ENCODE measurements at places on chromosomes 7 and 10.
A peak's percentile ranks its signal among the peaks of the same experiment; 100 is the strongest.

DNA sequence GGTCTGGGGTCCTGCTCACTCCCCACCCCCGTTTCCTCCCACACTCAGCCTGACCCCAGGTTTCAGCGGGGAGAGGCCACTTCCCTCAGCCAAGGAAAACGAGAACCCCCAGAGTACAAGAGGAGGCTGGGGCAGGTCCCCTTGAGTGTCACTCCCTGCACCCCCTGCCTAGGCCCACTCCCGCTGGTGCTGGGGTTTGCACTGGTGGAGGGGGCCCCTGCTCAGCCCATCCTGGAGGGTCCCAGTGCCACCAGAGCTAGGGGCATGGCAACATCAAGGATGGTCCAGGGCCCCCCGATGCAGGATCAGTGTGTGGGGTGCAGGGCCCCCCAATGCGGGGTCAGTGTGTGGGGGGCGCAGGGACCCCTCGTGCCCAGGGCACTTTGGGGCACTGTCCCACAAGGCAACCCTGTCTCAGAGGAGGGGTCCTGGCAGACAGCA, 70.5 kb upstream of the KCTD7 start:
- no peak for DNase-seq

GRCh38 chr10:47107007-47107747, 192.8 kb upstream of the GDF10 start:
- no peak for DNase-seq

DNA sequence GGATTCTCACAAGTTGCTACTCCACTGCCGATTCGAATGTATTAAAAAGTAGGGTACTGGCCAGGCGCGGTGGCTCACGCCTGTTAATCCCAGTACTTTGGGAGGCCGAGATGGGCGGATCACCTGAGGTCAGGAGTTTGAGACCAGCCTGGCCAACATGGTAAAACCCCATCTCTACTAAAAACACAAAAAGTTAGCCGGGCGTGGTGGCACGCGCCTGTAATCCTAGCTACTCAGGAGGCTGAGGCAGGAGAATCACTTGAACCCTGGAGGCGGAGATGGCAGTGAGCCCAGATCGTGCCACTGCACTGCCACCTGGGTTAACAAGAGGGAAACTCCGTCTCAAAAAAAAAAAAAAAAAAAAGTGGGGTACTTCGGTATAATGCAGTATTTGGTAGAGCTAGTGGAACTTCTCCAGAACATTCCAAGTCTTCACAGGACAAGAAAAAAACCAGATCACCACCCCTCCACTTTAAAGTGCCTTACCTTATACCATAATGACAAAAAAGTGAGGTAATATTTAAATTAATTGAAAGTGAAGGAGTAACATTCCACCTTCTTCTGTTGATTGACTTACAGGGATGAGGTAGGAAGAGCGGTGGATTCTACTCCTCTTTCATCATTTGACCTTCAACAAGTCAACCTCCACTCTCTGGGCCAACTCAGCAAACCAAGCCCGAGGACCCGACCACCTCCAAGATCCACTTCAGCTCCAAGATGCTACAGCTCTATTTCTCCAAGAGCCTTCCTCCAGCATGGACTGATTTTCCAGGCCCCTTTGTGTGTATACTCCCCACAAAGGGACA, 2.0 kb downstream of the BAZ1B start:
- peak; percentile 4 for DNase-seq

- no peak for DNase-seq
Measured at GRCh38 chr7:79936281-79936983, 198.2 kb upstream of the GNAI1 start.

GRCh38 chr10:11869743-11870460, 46.7 kb downstream of the PROSER2 start:
- DNase-seq, result no peak

- no peak for DNase-seq
Measured at GRCh38 chr10:84548869-84549268, 220.5 kb downstream of the CCSER2 start.

- DNase-seq, result no peak
Measured at GRCh38 chr10:131822013-131822691, 78.7 kb upstream of the PPP2R2D start.

- DNase-seq, result no peak
Measured at GRCh38 chr10:5094265-5095205, at the start of gene AKR1C3. AKR1C3 (plus strand) TSS chr10:5094414; CDS start chr10:5094445, 31 bp downstream.

DNA sequence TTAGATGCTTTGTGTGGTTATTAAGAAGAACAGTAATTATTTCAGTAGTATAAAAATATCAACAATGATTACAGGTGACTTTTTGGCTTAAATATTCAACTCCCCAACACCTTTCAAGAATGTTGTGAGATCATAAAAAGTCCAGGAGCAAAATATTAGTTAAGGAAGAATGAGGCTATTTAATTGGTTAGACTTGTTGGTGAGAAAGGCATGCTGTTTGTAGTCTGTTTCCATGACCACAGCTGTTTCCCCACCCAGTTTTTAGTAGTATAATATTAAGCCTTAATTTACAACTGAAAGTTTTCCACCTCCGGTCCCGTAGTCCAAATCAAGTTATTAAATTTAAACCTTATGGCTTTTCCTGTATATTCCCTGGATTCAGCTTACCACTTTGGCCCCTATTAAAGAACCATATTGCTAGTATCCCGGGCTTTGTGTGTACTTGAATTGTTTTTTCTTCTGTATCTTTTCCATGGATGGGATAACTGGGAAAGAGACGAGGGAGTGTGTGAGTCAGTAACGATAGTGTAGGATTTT, 133.3 kb downstream of the CELF2 start:
- DNase-seq, result no peak

DNA sequence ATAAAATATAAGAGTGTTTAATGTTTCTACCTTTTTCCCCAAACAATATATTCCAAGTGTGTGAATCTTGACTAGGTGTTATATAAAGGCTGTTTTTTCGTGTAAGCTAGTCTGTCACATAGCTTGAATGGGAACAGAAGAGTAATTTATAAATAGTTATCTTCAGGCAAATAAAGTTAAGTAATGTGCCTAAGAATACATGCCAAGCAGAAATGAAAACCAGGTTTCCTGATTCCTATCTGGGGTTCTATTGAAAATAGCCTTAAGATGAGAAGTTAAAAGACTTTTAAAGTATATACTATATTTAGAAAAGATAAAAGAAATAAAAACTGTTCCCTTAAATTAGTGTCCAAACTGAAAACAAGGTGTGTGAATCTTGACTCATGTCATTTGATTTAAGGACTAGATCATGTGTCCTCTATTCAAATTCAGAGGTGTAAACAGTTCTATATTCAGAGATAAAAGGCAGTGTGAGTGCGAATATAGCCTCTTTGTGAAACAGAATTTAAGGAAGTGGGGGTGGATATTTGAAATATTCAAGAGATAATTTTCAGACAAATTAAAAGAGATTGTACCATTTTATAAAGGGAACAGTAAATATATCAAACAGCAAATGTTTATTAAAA, 247.5 kb downstream of the THSD7A start:
- DNase-seq, result no peak

- no peak for DNase-seq
Measured at GRCh38 chr7:23693224-23693623, 13.2 kb downstream of the FAM221A start.

- no peak for DNase-seq
Measured at GRCh38 chr7:44849259-44849884, 1.5 kb upstream of the H2AZ2 start.

DNA sequence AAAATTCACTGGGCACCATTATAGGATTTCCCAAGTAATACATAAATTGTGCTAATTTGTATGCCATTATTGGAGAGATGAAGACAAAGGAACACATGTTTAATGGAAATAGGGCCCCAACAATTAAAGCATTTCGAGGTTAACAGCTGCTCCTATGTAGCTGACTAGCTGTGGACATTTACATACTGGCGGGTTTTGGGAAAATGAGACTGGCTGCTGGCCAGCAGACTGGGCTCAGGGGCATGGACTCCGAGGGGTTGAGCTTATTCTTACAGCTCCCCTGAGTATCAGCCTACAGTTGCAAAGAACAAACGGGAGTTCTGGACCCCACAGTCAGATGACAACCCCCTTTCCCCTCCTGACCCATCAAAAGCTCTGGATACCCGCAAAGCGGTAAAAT, 91.9 kb upstream of the MYO3A start:
- no peak for DNase-seq

GRCh38 chr7:129258649-129259389, 34.0 kb downstream of the AHCYL2 start:
- DNase-seq, result no peak

DNA sequence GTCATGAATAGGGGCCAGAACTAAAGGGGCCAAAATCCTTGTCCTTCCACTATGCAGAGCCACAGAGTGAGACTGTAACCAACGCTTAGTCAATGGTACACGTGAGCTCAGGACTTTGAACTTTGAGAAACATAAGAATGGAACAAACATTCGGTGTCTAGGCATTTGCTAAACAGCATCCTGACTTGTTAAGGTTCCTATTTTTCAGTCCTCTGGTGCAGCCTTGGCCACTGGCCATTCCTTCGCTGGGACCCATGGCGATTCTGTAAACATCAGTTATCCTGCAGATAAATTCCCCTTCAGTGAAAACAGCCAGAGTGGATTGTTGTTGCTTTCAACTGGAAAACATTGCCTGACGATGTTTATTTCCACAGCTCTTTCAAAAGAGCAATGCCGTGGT, 266.8 kb downstream of the SORCS1 start:
- no peak for DNase-seq

DNA sequence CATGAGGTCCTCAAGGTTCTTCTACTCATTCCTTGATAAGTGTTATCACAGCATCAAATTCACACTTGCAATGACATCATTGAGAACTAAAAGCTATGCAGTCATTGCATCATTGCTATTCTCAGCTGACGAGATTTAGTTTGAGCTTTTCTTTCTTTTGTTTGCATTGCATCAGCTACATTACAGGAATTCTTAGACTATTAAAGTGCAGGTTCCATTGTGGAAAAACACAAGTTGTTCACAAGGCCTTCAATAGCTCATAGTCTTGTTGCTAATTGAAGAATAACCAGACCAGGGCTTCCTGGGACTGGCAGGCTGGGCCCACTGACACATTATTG, 139.3 kb downstream of the CXCL12 start:
- no peak for DNase-seq

DNA sequence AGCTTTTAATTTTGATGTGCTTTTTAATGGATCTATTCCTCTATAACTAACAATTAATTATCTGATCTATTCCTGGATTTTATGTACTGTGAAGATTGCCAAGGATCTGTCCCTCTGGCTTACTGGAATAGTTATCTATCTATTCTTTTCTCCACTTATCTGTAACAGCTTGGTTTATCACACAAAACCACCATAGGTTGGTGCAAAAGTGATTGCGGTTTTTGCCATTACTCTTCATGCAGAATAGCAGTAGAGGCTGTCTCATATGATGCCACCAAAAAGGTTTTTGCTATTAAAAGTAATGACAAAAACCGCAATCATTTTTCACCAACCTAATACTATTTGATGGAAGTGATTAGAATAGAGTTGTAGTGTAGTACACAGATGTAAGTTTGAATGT, 115.7 kb downstream of the PDE1C start:
- no peak for DNase-seq

DNA sequence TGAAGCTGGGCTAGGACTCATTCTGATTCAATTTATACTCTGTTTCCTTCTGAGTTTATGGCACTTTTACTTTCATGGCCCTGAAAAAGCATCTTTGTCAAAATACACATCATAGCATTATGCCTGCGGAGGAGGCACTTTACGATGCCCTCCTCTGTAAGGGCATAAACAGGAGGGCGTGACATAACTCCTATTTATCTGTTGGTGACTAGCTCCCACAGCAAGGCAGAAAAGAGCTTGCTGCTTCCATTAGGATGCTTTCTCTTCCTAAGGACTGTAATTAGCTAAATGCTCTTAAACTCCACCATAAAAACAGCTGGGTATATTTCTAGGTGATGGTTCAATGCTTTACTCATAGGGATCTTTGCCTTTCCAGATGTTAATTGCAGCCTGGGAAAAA, 315.2 kb upstream of the GHITM start:
- DNase-seq, result no peak

GRCh38 chr7:114175125-114175524, 239.5 kb upstream of the FOXP2 start:
- DNase-seq, result no peak

DNA sequence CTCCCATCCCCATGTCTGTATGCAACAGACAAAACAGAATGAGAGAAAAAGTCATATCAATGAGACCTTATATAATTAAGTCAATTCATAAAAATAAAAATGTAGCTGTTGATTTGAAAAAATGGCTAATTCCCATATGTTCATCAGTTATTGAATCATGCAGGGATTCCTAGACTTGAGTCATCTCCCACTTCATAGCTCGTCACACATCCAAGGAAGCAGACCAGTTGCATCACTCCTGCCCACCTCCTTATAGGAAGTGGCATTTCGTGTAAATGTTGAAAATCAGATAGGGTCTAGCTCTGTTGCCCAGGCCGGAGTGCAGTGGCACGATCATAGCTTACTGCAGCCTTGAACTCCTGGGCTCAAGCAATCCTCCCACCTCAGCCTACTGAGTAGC, 56.1 kb upstream of the SH2B2 start:
- no peak for DNase-seq

DNA sequence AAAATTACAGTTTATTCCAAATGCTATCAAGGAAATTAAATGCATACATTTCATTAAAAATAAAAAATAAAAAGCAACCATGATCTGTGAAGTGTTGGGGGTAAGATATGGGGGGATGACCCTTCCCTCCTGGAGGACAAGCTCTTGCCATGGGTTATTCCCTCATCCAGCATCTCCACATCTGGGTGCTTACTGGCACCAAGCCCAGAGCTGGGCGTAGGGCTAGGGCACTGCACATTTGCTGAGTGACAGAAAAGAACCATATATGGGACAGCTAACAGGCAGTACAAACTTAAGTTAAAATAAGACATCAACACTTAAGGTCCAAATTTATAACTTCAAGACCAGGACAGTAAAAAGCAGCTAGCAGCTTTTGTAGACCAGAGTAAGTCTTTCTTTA, 10.2 kb downstream of the CCDC6 start:
- no peak for DNase-seq

DNA sequence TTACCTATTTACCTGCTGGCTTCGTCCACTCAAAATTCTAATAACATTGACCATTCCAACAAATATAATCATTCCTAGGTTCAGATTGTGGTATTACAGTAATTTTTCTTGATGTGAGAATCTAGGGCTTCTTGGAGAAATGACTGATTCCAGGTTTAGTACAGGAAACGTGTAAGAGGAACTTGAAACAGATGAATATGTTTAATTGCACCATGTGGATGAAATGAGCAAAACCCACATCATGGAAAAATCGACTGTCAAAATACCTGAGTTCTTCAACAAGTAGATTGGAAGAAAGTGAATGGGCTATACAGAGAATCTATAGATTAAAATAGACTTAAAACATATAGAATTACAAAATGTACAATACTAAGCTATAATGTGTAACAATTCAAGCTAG, 24.9 kb upstream of the OR9A4 start:
- no peak for DNase-seq

GRCh38 chr10:61964949-61965702, 63.6 kb downstream of the ARID5B start:
- no peak for DNase-seq

Data from activated T-helper 1 cell treated with Interleukin-2 at 50 U/mL for 16 hours (primary cell).